LHCN-M2 (cell line): ENCODE measurements at places on chromosomes 2 and 18. TPM values are rescaled to one million over a fixed set of nuclear protein-coding genes. Genes with fewer than 3 reads are reported as not detected.

GRCh38 chr2:174753038-174753633, 11.1 kb downstream of the CHRNA1 start:
- DNase-seq = no peak

GRCh38 chr2:96501471-96501874, 3.7 kb downstream of the NEURL3 start:
- no peak for DNase-seq

GRCh38 chr2:172710584-172711047, 25.0 kb upstream of the RAPGEF4 start:
- peak; percentile 89 for DNase-seq

DNA sequence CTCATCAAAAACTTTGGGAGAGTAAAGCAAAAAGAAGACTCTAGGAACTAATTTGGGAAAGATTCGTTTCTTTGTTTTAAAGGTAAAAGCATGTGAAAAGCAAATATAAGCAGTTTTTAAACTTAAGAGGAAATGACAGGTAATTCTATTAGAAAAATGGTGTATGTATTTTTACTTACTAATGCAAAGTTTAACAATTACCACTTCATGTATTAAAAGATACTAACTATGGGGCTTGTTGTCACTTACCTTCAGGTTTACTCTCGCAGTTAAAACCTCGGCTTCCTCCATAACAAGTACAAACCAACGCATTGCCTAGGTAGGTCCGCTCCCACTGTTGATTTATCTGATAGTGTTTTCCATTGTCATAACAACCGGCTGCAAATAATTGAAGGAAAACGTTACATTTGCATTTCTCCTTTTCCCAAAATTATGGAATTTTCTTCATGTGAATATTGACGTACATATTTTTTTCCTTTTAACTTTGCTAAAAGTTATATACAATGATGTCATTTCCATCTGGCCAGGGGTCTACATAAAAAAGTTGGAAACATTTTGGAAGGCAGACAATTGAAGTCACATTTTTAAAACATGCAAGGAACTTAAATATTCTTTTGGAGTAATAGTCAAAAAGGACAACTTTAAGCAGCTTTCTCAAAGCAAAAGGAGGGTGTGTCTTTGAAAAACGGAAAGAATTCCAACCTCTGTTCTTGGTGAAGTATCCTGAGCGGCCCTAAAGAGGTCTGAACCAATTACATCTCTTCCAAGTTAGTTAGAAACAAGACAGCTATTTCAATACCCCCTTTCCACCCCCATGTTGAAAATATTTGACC, 1.2 kb downstream of the FN1 start:
- no peak for DNase-seq

GRCh38 chr18:62486290-62486964, 36.4 kb upstream of the ZCCHC2 start:
- peak; percentile 61 for DNase-seq

DNA sequence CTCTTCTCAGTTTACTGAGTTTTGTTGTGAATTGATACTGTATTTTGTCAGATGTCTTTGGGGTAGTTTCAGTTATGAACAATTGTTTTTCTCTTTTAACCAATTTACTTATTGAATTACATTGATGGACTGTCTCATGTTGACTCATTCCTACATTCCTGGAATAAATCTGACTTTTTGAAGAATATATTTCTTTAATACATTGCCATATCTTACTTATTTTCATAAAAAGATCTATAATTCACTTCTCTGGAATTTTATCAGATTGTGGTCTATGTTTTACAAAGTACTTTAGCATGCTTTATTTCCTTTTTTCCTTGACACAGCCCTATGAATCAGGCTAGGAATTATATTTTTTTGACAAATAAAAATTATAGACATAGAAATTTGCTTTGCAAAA, 268.3 kb downstream of the PLCL1 start:
- DNase-seq = no peak

GRCh38 chr2:153890576-153890975, 18.9 kb downstream of the GALNT13 start:
- DNase-seq = no peak

GRCh38 chr2:48749291-48750127, 6.0 kb downstream of the LHCGR start:
- DNase-seq = peak; percentile 11

DNA sequence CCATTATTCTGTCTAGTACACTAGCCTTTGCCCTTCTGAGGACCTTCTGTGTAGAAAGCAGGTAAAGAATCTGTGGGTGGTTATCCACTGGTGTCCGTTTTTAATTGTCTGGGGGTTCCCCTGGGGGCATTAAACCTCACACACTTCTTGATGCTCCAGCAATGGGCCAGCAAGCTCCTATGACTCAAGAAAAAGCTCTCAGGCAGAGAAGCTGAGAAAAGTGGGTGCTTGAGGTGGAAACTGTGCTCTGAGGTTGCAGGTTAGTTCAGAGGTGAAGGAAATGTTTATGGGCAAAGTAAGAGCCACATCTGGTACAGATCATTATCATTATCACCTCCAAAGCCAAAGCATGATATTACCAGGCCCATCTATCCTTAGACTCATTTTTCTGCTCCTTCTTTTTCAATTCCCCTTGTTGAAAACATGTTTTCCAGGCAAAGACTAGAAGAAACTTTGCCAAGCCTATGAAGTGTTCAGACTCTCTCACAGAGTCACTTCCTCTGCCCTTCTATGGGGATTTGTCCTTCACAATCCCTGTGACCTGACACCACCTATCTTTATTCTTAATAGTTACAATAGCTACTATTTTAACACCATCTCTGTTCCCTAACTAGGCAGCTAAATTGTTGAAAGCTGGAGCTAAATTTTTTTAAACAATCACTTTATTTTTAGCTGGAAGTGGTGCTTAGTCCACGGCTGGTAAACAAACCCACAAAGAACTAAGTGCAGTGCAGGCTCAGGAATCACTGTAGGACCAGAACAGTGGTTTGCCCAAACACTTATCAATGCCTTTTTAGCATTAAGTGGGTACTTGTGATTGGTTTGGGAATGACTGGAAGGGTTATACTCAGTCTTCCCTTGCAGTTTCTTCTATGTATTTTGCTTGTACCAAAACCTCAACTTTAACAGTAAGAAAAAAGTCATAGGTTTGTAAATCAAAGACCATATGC, 512.8 kb upstream of the POU3F3 start:
- no peak for DNase-seq

- no peak for DNase-seq
Measured at GRCh38 chr2:240642806-240643092, 17.5 kb downstream of the GPR35 start.

DNA sequence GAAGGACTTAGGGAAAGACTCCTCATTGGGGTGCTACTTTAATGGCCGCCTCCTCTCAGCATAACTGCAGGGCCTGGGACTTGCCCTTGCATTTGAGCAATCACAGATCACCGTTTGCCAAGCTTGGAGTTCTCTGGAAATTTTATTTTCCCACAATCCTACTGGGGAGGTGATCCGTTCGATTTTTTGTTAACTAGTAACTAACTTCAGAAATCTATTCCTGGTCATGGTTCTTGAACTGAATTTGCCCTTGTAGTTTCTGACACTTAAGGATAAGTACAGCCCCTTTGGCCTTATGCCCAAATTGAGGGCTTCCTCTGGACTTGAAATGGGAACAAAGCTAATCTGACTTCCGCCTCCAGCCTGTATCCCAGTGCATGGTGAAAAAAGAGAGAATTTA, 60.5 kb upstream of the ST3GAL5 start:
- DNase-seq = no peak

DNA sequence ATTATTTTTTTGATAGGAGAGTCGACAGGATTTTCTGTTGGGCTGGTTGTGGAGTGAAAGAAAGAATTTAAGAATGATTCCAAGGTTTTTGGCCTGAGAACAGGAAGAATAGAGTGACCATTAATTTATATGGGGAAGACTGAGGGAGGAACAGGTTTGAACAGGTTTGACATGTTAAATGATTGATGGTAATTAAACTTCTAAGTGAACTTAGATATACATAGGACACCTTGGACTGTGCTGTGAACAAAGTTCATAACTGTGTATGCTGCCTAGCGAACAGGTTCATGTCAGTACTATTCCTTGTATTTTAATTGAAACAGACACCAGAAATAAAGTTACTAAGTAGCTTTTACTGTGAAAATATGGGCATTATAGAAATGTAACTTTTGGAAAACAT, 212.0 kb downstream of the SPAG16 start:
- no peak for DNase-seq

GRCh38 chr18:44850001-44850400, 169.3 kb downstream of the SETBP1 start:
- no peak for DNase-seq

DNA sequence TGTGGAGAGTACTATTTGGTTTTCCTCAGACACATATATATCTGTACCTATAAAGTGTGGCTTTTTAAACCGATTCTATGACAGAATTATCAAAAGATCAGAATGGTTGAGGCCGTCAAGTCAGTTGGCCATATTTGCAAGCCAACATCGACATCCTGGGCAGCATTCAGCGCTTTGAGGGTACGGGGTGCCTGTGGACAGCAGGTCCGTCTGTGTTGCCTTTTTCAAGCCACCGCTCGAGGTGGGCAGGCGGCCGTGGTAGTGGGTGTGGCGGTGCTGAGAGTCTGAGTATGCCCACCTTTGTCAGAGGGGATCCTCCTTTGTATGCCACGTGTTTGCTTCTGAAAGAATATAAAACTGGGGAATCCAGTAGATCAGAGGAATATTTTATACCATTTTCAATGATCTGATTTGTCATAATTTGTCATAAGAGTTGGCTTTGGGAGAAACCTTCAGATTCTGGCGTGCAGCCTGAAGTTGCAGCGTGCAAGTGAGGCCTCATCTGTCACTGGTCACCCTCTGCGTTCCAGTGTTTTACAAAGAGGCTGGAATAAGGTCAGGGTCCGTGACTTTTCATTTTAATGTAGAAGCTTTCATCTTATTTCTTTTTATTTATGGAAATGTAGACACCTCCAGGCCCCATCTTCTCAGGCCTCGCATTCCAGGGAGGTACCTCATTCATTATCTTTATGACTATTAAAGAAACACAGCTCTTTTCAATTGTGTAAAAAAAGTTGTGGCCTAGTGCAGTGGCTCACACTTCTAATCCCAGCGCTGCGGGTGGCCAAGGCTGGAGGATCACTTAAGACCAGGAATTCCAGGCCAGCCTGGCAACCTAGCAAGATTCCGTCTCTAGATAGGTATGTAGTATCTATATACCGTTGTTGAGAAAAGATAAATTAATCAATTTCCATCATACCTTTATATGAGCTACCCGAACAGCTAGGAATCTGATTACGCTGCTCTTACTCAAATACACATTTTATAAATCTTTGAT, 37.8 kb upstream of the RBM44 start:
- DNase-seq = no peak

DNA sequence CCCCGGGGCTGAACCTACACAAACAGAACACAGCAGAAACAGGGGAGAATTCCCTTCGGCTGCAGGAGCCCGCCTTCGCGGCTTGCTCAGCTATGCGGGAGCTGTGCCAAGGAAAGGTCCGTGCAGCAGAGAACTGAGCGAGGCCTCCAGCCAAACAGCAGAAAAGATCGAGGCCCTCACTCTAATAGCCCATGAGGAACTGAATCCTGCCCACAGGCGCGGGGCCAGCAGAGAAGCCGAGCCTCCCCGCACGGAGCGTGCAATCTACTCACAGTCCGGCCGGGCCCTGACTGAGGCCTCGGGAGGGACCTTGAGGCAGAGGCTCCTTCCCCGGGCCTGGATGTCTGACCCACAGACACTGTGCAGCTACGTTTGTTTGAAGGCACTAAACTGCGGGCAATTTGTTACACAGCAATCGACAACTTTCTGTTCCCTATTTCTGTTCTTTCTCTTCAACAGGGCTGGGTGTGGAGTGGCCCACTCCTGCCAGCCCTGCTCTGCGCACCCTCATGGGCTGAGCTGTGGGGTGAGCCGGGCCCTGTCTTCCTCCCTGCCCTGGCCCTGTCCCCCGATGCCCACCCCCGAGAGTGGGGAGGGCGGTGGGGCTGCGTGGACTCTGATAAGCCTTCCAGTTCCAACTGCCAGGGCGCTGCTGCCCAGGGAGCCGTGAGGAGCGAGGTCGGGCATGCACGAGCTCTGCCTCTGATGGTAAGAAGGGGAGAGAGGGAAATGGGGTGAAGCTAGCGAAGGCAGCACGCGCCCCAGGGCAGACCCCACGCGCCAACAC, 13.7 kb downstream of the HES6 start:
- no peak for DNase-seq

DNA sequence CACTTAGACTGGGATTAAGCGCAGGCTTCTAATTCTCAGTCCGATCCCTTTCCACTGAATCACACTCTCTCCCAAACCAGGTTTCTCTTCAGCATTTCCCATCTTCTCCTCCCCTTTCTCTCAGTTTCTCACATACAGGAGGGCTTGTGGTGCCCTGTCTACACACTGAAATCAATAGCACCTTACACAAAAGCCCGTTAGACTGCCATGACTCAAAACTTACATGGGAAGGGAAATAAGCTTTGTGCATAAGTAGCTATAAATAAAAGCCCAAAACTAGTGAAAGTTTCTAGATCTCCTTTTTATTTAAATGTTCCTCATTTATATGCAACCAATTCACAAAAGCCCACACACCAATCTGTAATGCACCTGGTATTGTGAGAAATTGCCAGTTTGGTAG, 318.4 kb downstream of the TXNL1 start:
- DNase-seq = no peak

Gene DSC2
- not detected in 2 replicates for total RNA-seq

Gene GKN2
- not detected in 2 replicates for total RNA-seq

Gene EFHD1
- 0.19 and 0.52 TPM in 2 replicates for total RNA-seq

Gene ZRANB3
- total RNA-seq = 10.4 and 11.5 TPM in 2 replicates

Gene ANKRD36
- total RNA-seq = 9.6 and 11.6 TPM in 2 replicates

Gene TOGARAM2
- 0.38 and 0.75 TPM in 2 replicates for total RNA-seq

Gene SLC23A3
- 0.06 TPM in 1 of 2 replicates, not detected in the other for total RNA-seq

Gene GPAT2
- not detected in 2 replicates for total RNA-seq

Gene DYNAP
- total RNA-seq = not detected in 2 replicates

Gene SP140
- 0.34 TPM in 1 of 2 replicates, not detected in the other for total RNA-seq

Gene POTEJ
- not detected in 2 replicates for total RNA-seq

Gene OTOS
- not detected in 2 replicates for total RNA-seq

Gene ABCG8
- total RNA-seq = not detected in 2 replicates
